ENCODE measurements at places on chromosomes 13 and 19.

DNA sequence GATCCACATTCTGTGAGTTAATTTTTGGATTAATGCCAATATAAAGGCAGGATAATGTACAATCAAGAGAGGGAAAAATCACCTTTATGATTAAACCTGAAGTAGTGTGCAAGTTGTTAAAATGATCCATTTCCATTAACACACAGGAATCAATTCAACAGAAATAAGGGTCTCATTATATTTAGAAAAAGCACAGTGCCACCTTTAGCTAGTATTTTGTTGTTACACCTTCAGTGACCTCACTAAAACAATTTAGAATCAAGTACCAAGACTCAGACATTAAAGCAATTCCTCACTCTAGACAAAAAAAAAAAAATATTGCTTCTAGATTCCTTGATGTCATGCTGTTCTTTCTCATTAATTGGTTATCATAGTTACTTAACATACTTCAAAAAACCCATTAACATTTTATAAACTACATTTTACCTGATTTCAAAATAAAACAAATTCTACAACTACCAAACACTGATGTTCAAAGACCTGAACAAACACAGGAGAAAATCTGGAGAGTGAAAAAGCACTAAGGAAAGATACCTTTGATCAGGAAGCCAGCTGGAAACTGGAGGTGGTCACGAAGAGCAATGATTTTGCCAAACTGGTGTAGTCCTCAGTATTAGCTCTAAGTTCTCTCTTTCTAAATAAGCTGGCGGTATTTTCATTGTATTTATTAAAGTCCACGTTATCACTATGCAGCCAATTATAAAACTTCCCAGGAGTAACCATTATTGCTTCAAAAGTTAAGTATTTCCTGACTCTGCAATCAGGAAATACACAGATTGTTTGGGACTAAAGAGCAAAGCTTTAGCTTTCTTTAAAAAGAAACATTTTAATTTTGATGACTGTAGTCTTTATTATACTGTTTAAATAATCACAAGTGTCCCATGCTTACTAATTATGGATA, 115.3 kb downstream of the TBC1D4 start:
- DNase-seq: no peak

DNA sequence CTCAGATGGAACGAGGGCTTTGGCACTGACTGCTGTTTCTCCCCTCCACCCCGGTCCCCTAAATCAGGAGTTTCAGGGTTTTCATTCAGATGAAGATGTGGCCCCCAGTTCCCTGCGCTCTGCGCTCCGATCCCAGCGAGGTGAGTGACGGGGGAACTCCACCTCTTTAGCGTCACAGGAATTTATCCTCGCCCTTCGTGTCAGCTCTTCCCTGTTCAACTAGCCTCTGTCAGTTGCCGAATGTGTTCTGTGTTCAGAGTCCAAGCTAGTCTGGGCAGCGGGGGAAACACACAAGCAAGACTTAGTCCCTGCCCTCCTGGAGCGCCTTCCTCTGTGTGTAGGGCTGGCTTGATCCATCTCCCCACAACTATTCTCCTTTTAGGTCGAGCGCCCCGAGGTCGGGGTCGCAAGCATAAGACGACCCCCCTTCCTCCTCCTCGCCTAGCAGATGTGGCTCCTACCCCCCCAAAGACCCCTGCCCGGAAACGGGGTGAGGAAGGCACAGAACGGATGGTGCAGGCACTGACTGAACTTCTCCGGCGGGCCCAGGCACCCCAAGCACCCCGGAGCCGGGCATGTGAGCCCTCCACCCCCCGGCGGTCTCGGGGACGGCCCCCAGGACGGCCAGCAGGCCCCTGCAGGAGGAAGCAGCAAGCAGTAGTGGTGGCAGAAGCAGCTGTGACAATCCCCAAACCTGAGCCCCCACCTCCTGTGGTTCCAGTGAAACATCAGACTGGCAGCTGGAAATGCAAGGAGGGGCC, 1.8 kb downstream of the KMT2B start:
- no peak for DNase-seq

DNA sequence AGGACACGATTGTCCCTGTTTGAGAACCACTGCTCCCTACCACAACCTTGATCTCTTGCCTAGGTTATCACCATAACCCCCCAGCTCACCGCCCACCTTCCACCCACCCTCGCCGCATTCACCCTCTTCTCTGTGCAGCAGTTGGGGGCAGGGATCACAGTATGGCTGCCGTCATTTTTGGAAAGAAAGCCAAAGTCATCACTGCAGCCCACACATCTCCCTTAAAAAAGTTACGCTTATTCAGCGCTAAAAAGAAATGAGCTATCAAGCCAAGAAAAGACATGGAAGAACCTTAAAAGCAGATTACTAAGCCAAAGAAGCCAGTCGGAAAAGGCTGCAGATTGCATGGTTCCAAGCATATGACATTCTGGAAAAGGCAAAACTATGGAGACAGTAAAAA, 10.5 kb upstream of the PPP6R1 start:
- no peak for DNase-seq

DNA sequence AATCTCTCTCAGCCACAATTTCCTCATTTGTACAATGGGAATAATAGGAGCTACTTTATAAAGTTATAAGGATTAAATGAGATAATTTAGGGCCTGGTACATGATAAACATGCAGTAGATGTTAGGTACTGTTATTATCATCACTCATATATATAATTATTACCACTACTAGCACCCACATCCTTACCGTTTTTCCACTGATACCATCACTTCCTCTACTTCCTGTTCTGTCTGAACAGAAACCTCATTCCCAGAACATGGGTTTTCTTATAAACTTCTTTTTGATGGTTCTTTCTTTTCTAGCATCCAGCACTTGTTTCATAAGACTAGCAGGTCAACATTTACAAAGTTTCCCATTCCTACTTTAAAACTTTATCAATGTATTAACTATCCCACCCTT, 6.3 kb downstream of the CDADC1 start:
- no peak for DNase-seq

- no peak for DNase-seq
These were observed 36.9 kb downstream of the RASA3 start for GRCh38 chr13:114095486-114095885.

- DNase-seq: no peak
These were observed 22.9 kb downstream of the BICRA start for GRCh38 chr19:47631681-47632446.
